Activated CD4-positive, alpha-beta T cell treated with anti-CD3 and anti-CD28 coated beads, Interleukin-2, amount 10 ng/mL, durations not matched to agents 7 days and 5 days (primary cell): ENCODE measurements at places on chromosomes 12 and 14. TPM values are rescaled to one million over a fixed set of nuclear protein-coding genes. Genes with fewer than 3 reads are reported as not detected.

The AQP6 gene
- total RNA-seq = not detected

The TROAP gene
- total RNA-seq = 115 TPM

The PMCH gene
- total RNA-seq = not detected

The EIF2S3B gene
- total RNA-seq = 0.97 TPM

The NELL2 gene
- total RNA-seq = 43.6 TPM

The HVCN1 gene
- total RNA-seq = 18.7 TPM

The CPNE6 gene
- total RNA-seq = not detected

The KRT71 gene
- total RNA-seq = not detected

The SLC6A15 gene
- not detected for total RNA-seq

DNA sequence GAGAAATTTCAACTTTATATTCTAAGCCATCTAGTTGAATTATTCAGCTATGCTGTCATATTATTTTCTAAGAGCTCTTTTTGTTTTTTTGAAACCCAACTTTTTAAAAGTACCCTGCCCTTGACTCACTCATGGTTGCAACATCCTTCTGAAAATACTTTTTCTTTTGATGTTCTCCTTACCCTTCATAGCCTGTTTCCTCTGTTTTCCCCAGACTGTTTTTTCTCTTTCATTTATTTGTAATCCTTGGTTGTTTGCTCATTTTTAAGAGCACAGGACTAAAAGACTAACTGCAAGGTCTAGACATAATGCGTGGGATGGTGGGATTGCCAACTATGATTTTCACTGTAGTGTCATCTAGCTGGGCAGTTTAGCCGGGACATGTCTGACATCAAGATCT, 21.2 kb upstream of the CDKL1 start:
- no peak for DNase-seq
- H3K27ac ChIP-seq = no peak overlapping the region
- no peak overlapping the region for H3K4me3 ChIP-seq

DNA sequence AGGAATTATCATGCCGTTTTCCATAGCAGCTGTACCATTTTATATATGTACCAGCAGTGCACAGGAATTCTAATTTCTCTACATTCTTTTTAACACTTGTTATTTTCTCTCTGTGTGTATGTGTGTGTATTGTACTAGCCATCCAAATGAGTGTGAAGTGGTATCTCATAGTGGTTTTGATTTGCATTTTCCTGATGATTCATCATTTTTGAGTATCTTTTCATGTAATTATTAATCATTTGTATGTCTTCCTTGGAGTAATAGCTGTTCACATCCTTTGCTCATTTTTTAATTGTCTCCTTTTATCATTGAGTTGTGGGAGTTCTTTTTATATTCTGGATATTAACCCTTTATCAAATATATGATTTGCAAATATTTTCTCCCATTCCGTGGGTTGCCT, 95.6 kb upstream of the MANSC4 start:
- no peaks in the 10 kb centered on the region for H3K36me3 ChIP-seq
- DNase-seq = no peak
- no peak overlapping the region for H3K4me3 ChIP-seq
- H3K27ac ChIP-seq = no peak overlapping the region
- peaks cover 6% of the 10 kb centered on the region for H3K4me1 ChIP-seq
- H3K27me3 ChIP-seq = peaks cover 12% of the 10 kb centered on the region

GRCh38 chr14:104370256-104370870, 209.2 kb upstream of the C14orf180 start:
- H3K27me3 ChIP-seq = no peaks in the 10 kb centered on the region
- H3K27ac ChIP-seq = no peak overlapping the region
- no peak overlapping the region for H3K4me3 ChIP-seq

GRCh38 chr14:63228217-63228616, 24.0 kb downstream of the RHOJ start:
- peaks cover 4% of the 10 kb centered on the region for H3K27me3 ChIP-seq
- H3K4me3 ChIP-seq = no peak overlapping the region
- no peak overlapping the region for H3K27ac ChIP-seq
- no peaks in the 10 kb centered on the region for H3K36me3 ChIP-seq

GRCh38 chr14:104870368-104871144, 5.5 kb downstream of the CEP170B start:
- H3K27ac ChIP-seq = no peak overlapping the region
- peaks cover 9% of the 10 kb centered on the region for H3K27me3 ChIP-seq
- peaks cover 11% of the 10 kb centered on the region for H3K4me1 ChIP-seq
- no peaks in the 10 kb centered on the region for H3K36me3 ChIP-seq
- DNase-seq = peak; percentile 49

DNA sequence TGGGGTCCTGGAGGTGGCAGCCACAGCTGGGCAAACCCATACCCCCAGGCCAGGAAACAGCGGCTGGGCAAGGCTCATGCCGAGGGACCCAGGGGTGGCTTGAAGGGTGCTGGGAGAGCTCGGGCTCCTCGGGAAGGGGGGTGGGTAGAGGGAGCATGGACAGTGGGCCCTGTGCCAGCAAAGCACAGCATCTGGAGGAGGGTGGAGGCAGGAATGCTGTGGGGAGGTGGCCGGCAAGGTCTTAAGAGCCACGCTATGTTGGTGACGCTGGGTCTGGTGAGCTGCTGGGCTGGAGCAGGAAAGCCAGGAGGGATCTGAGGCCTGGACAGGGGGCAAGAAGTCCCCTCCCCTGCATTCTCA, 48.2 kb upstream of the DLK1 start:
- DNase-seq = no peak
- H3K4me3 ChIP-seq = no peak overlapping the region
- H3K27me3 ChIP-seq = peaks cover 17% of the 10 kb centered on the region
- no peak overlapping the region for H3K27ac ChIP-seq

- H3K36me3 ChIP-seq = no peaks in the 10 kb centered on the region
- H3K27ac ChIP-seq = no peak overlapping the region
- H3K4me1 ChIP-seq = no peaks in the 10 kb centered on the region
- H3K4me3 ChIP-seq = no peak overlapping the region
- DNase-seq = no peak
- H3K27me3 ChIP-seq = no peaks in the 10 kb centered on the region
Observed at GRCh38 chr12:114166362-114166761, 200.2 kb upstream of the RBM19 start.

- H3K27me3 ChIP-seq = peaks cover 23% of the 10 kb centered on the region
- DNase-seq = no peak
- H3K27ac ChIP-seq = no peak overlapping the region
- no peaks in the 10 kb centered on the region for H3K36me3 ChIP-seq
- H3K4me3 ChIP-seq = no peak overlapping the region
Observed at GRCh38 chr12:51953864-51954263, 2.4 kb downstream of the ACVR1B start.

- DNase-seq = no peak
- H3K36me3 ChIP-seq = no peaks in the 10 kb centered on the region
- H3K27ac ChIP-seq = no peak overlapping the region
- peaks cover 10% of the 10 kb centered on the region for H3K4me1 ChIP-seq
- H3K27me3 ChIP-seq = peaks cover 17% of the 10 kb centered on the region
Observed at GRCh38 chr14:72616811-72617210, 277.1 kb downstream of the DPF3 start.

GRCh38 chr12:54622463-54623183, 12.1 kb downstream of the LACRT start:
- no peak for DNase-seq
- H3K27me3 ChIP-seq = peaks cover 61% of the 10 kb centered on the region
- H3K4me1 ChIP-seq = no peaks in the 10 kb centered on the region

DNA sequence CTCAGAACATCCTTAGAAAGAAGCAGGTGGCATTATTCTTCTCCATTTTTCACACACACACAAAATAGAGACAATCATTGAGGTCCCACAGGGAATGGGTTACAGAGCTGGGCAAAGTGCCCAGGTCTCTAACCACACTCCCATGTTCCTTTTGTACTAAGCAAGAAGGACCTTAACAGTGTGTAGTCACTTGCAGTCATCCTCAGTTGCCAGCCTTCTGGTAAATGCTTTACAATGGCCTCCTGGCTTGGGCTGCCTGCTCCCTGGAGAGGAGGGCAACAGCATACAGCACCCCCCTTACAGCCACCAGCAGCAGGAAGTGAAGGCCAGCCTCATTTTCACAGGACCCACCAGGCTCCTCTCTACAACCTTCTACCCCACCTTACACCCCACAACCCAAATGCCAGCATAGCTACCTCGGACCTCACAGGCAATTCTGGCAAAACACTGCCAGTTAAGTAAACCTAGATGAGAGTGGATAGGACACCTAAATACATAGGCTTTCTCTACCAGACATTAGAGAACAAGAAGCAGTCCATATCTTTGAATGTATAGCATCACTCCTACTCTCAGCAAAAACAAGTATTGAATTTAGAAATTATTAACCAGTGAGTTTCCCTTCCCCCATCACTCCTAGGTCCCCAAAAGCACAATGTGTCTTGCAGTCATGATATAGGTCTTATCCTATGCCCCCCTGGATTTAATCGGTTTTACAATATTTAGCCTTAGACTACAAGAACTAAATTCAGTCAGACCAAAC, 88.1 kb downstream of the PPP2R5E start:
- peaks cover 2% of the 10 kb centered on the region for H3K4me1 ChIP-seq
- peaks cover 19% of the 10 kb centered on the region for H3K36me3 ChIP-seq
- no peak overlapping the region for H3K4me3 ChIP-seq
- H3K27ac ChIP-seq = no peak overlapping the region

DNA sequence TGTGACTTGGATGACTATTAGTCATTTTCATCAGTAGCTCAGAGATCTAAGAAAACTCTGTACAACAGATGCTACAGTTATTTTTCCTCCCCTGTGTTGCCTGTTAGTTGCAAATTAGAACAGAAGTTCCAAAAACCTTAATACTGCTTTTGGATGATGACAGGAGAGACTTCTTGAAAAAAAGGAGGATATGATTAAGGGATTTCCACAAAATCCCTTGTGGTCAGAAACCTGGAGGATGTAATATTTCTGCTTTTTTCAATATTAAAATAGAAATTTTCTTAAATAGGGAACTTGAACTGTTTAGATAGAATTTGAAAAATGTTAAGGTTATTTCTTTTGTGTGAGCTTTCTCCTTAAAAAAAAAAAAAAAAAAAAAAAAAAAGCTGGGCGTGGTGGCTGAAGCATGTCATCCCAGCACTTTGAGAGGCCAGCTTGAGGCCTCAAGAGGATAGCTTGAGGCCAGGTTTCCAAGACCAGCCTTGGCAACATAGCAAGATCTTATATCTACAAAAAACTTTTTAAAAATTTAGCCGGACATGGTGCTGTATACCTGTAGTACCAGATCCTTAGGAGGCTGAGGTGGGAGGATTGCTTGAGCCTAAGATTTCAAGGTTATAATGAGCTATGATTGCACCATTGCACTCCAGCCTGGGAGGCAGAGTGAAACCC, 14.1 kb downstream of the CMAS start:
- H3K4me3 ChIP-seq = no peak overlapping the region
- no peak for DNase-seq
- H3K27me3 ChIP-seq = no peaks in the 10 kb centered on the region
- peaks cover 22% of the 10 kb centered on the region for H3K36me3 ChIP-seq
- no peak overlapping the region for H3K27ac ChIP-seq
- H3K4me1 ChIP-seq = no peaks in the 10 kb centered on the region

DNA sequence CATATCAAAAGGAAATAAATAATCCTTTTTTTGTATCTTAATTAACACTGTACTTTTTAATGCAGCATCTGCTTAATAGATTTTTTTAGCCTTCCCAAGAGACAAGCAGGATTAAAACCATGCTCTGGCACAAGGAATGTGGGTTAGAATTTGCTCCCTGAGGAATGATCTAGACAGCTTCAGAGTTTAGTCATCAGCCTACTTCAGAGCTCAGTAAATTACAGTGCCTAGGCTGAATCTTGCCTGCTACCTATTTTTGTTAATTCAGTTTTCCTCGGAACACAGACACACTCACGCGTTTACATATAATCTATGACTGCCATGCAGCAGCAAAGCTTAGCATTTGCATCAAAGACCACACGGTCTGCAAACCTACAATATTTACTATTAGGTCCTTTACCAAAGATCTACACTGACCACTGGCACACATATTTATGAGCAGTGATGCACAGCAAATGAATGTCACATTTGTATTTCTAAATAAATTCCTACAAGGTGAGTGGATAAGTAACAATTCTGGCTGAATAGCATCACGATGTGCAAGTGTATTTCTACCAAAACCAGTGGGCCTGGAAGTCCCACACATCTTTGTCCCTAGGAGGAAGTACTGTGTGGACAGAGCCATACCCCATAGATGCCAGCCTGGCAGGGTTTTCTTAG, 309.8 kb upstream of the TMEM132C start:
- H3K4me3 ChIP-seq = no peak overlapping the region
- DNase-seq = no peak
- H3K27me3 ChIP-seq = no peaks in the 10 kb centered on the region
- H3K4me1 ChIP-seq = no peaks in the 10 kb centered on the region

DNA sequence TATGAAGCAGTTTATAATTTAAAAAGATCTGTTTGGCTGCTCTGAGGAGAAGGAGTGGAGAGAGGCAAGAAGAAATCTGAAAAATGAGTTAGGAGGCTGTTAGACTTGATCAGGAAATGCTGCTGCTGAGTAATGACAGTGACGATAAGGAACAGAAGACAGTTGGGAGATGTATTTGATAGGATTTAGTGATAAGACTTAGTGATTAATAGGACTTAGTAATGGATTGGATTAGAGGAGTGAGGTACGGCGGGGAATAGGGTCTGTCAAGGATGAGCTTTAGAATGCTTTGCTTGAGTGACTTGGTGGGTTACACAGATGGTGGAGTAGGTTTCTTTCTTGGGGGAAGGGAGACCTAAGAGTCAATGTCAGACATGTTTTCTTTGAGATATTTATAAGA, 31.7 kb downstream of the UNC79 start:
- H3K4me1 ChIP-seq = no peaks in the 10 kb centered on the region
- H3K27ac ChIP-seq = no peak overlapping the region
- H3K27me3 ChIP-seq = peaks cover 9% of the 10 kb centered on the region
- H3K4me3 ChIP-seq = no peak overlapping the region
- H3K36me3 ChIP-seq = no peaks in the 10 kb centered on the region
- no peak for DNase-seq

DNA sequence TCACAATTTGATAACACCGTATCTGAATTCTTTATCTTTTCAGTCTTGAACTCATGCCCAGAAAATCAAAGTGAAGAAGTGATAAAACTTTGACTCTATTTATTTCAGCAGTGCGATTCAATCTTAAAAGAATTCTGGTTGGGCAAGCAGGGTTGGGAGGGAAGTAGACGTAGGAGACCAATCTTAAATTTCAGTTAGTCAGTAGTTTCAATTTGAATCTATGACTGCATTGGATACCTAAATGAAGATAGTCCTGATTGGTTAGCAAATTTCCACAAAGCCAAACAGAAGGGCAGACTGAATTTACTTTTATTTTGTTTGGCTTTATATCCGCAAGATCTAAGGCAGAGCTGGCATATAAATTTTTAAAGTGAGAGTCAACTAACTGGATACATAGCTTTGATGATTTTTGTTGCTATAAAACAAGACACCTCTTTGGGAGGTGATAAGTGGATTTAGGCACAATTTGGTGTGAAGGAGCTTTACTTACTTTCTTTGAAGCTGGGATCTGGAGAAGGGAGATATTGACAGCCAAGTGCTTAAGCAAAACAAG, 2.6 kb downstream of the ACSS3 start:
- no peaks in the 10 kb centered on the region for H3K36me3 ChIP-seq
- no peak overlapping the region for H3K4me3 ChIP-seq
- DNase-seq = no peak
